ENCODE measurements at places on chromosomes 1 and 21.

DNA sequence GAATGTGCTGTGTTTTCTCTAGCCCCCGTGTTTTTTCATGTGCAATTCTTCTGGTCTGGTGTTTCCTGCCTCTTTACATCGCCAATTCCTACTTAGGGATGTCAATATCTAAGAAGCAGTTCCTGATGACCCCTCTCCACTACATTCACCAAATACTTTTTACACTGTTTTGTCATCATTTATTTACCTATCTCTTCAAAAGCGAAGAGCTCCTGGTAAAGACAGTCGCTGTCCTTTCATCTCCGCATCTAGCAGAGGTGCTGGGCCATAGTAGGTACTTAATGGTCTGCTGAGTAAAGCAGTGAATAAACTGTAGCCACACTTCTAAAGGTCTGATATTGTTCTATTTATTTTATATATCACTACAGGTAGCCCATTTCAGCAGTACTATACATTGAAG, 43.0 kb downstream of the LYST start:
- no peak for DNase-seq

DNA sequence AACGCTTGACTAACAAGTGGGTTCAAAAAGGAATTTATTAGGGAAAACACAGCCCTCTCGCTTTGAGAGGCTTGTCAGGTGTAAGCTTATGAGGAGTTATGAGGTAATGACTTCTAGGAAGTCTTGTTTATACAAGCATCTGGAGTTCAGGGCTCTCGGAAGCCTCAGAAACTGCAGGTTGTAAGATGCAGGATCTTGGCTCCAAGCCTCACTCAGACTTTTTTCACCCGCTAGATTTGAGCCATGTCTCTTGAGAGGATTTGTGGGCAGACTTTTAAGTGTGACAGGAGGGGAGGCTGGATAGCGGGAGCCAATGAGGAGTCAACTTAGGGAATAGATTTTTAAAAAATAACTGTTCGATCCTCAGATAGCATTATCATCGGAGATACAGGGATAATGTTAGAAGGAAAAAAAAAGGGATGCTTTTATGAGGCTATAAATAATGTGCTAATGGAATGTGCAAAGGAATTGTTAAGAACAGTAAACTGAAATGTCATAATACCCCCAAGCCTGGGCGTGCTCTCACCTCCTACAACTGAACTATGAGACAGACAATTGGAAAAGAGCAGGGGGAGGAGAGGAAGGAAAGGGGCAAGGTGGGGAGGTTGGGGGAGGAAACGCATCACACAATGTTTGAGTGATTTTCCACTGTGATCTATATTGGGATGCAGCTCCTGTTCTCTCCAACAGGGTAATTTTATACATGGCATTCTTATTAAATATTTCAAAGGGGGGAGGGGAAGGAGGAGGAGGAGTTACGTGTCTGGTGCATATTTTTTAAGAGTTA, 107.4 kb upstream of the ESRRG start:
- no peak for DNase-seq

GRCh38 chr1:193705554-193705981, 519.2 kb upstream of the B3GALT2 start:
- no peak for DNase-seq

GRCh38 chr1:233064988-233065387, 114.6 kb downstream of the NTPCR start:
- no peak for DNase-seq

- no peak for DNase-seq
Observed at GRCh38 chr1:234621657-234622335, 11.8 kb upstream of the IRF2BP2 start.

- DNase-seq, result no peak
Observed at GRCh38 chr1:30427545-30427944, 295.8 kb downstream of the MATN1 start.

- DNase-seq, result no peak
Observed at GRCh38 chr1:84117868-84118267, 26.2 kb upstream of the PRKACB start.

- no peak for DNase-seq
Observed at GRCh38 chr1:116161877-116162390, 50.7 kb downstream of the MAB21L3 start.

DNA sequence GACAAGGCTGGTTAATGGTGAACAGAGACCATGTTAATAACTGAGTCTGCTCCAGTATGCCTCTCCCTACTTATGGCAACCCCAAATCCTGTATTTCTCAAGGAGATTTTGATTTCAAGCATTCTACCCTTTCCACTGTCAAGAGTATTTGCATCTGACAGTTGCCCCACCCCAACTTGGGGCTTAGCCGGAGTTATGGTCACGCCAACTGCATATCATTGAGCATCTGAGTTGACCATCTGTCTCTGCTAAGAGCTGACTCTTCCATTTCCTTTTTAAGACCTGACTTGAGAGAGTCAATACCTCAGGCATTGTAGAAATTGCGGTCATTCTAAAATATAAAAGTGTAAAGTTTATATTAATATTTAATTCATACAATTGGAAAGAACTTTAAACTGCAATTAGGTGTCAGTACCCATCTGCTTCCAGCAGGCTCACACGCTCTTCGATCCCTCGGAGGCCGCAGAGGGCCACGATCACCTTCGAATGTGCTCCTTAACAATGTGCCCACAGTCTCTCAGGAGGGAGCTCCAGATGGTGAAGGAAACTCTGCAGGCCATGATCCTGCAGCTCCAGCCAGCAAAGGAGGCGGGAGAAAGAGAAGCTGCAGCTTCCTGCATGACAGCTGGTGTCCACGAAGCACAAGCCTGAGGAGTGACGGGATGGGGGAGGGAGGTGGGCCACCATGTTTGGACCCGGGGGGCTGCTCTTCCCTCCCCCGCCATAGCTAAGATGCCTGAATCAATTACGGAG, 409.8 kb downstream of the DISC1 start:
- no peak for DNase-seq

GRCh38 chr1:177410179-177410766, 239.5 kb downstream of the BRINP2 start:
- DNase-seq, result no peak

DNA sequence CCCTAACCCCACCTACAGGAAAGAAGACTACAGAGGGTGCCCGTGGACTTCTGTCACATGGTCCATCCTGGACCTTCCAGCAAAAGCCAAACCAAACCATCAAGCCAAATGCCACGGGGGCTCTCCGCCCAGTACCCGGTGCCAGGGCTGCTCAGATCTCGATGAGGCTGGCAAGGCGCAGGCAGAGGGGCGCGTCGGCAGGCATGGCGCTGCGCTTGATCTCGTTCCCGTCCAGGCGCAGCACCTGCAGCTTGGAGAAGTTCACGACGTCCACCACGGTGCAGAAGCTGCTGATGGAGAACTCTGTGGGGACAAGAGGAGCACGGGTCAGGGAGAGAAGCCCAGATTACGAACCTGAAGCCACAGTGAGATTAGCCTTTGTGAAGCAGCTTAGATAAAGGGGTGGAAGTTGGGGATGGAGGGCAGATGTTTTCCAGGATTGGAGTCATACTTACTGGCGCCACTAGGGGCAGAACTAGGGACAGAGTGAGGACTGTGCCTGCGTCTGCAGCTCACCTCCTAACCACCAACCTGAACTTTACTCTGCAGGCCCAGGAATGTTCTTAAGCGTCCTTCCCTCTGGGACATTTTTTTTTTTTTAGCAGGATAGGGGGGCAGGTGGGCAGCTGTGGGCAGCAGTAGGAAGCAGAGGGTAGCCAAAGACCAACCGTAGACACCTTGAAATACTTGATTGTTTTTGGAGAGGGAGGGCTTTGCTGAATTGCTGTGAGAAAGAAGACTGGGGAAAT, 8.6 kb downstream of the FMOD start:
- DNase-seq, result peak; percentile 44

DNA sequence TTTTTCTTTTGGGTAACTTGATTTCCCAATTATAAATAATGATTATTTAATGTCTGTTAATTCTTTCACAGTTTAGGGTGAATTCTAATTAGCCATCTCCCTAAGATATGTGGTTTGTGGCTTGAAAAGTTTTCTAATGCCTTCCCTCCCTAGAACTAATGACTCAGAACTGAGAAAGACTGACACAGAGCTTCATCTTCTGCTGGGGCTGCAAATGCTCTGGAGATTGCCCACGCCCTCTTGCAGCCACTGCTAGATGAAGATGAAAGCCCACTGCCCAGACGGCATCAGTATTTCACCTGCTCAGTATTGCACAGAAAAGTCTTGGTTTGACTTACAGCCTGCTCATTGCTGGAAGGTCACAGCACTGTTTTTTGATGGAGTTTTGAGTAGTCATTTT, 101.5 kb downstream of the ST6GALNAC3 start:
- no peak for DNase-seq

- DNase-seq, result no peak
Observed at GRCh38 chr1:78101514-78101913, 55.7 kb downstream of the GIPC2 start.

GRCh38 chr1:1167398-1167821, 6.3 kb upstream of the TTLL10 start:
- DNase-seq, result no peak

- DNase-seq, result no peak
Observed at GRCh38 chr1:230771773-230772354, 24.7 kb downstream of the CAPN9 start.

GRCh38 chr1:3021801-3022401, 634 bp downstream of the ACTRT2 start:
- DNase-seq, result no peak

DNA sequence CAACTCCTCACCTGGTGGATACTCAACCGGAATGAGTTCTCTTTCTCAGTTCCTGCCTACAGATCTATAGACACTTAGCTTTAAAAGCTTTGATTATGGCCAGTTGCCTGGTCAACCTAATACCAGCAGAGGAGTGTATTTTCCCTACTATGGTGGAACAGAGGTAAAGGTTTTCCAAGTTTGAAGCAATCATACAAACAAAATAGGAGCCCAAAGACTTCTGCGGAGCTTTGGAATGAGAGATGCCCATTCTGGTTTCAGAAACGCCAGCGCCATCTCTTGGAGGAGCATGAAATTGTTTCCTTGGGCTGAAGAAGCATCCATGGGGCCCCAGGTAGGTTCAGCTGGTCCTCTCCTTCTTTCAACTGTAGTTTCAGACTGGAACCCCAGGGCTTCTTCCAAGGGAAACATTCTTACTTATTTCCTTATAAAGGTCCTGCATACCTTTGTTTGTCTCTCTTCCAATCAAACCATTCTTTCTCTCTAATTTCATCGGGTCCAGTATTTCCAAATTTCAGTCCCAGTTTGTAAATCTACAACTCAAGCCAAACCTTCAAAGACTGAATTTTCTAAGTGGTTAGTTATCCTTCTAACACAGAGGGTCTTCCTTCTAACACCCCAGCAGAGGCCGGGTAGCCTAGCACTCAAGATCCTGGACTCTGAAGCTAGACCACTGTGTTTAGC, 95.9 kb downstream of the KCNJ15 start:
- DNase-seq, result peak; percentile 15

DNA sequence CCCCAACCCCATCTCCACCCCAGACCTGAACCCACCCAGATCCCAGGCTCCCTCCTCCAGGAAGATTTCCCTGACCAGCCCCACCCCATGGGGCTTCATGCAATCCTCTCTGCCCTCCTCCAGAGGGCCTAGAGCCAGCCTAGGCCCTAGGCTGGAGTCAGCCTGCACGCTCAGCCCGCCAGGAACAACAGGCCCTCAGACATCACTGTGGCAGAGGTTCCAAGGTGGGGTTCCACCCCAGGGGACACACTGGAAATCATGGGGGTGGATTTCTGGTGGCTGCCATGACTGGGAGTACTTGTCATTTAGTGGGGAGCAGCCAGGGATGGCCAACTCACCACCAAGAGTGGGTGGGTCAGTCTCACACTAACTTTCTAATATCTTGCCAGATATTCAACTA, 122.0 kb downstream of the GLIS1 start:
- DNase-seq, result no peak

DNA sequence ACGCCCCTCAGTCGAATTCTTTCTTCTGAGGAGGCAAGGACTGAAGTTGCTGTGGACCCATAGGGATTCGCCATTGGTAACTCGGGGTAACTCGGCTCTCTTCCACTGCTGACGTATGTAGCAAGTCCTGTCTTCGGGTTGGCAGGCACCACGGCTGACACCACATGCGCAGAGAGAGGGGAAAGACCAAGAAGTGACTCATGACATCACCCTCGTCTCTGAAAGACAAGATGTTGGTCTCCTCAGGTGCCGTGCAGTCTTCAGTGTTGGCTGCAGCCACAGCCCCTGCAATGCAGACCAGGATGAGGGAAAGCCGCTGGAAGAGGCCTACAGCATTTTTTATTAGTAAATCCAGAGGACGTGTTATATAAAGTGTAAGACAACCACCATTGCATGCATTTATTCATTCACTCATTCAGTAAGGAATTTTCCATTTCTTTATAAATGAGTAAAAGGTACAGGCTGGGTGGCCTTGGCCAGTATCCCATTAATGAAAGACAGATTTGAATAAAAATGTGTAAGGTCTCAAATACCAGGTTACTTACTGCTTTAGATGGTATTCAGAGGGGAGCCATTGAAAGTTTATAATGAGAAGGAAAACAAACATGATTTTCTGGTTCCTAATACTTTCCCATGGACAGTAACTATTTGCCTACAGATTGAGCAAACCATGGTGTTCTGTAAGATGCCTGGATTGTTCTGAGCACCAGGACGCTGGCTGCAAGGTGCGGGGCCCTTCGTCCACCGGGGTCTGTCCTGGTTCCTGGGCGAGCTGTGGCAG, 50.7 kb upstream of the IRF2BP2 start:
- DNase-seq, result no peak

DNA sequence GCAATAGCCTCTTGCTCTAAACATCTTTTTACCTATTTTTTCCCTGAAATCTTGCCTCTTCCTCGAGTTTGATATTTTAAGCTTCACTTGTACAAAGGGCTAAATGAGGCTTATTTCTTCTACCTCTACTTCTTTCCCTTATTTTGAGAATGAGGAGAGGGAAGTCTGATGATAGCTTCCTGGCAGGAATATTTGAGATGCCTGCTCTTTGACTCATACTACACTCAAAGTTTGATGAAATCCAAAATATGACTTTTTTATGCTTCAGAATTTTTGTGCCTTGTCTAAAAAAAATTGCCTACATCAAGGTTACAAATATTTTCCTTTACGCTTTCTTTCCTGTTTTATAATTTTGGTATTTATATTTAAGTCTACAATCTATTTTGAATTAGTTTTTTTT, 624.4 kb upstream of the PLXNA2 start:
- DNase-seq, result no peak

- peak; percentile 46 for DNase-seq
Observed at GRCh38 chr1:220137019-220137786, 43.3 kb downstream of the IARS2 start.

DNA sequence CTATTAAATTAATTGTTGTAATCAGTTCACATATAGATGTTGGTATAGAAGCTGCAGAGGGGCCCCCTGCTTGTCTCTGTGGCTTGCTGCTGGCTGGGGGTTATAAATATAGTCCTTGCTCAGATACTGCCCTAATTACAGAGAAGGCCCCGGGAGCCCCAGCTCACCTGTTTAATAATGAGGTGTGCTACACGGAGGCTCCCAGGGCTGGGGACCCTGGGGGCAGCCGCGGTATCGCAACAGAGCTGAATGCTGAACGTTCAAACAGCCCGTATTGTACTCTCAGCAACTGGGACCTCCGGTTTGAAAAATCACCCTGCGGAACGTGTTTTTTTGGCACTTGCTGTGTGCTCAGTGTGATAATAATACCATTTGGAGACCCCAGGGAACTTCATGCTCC, 309.3 kb downstream of the CAMTA1 start:
- DNase-seq, result no peak
